ENCODE measurements at places on chromosomes 16 and 17.

GRCh38 chr16:583815-584591, 5.9 kb upstream of the RAB40C start:
- no peak for DNase-seq

DNA sequence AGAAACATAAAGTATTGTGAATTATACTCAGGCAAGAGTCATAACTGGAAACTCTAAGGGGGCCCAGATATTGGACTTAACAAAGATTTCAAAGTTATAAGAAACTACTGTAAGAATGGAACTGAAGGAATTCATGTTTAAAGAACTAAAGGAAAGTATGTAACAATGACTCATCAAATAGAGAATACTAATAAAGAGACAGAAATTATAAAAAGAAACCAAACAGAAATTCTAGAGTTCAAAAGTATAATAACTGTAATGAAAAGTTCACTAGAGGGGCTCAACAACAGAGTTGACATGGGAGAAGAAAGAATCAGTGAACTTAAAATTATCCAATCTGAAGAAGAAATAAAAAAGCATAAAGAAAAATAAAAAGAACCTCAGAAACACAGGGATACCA, 55.4 kb downstream of the ADCY9 start:
- DNase-seq, result no peak

DNA sequence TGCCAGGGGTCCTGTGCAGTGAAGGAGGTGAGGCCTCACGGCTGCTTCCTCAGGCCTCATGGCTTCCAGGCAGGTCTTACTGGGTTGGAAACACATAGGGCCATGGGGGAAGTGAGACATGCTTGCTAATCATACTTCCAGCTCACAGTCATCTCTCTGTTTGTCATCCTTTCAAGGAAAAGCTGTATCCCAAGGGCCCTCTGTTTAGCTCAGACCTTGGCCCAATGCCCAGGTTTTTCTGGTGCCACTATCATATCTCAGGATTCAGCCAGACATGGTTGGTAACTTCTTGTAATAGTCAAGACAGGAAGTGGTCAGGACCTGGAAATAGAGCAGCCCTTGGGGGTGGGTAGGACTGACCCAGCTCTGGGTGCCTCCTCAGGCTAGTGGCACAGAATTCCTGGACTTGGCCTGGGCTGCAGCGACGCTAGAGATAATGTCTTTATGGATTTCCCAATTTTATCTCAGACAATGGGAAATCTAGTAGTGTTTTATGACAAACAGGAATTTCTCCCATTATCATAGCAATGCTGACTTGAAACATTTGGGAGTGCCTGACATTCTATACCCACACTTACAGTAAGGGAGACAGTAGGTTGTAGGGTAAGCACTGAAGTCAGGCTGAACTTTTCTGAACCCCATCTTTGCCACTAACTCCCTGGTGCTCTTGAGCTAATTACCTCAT, 13.5 kb upstream of the ITGB3 start:
- no peak for DNase-seq

DNA sequence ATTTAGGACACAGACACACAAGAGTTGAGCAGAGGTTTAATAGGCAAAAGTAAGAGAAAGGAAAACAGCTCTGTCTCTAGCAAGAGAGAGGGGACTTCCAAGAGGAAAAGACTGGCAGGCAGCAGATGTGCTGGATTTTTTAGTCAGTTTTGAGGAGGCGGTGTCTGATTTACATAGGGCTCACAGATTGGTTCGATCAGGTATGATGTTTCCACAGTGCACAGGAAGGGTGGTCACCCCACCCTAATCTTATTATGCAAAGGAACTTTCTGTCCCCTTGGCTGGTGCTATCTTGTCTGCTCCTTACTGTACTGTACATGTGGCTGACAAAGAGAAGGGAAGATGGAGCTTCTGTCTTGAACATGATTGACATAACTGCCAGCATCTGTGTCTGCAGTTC, 25.3 kb downstream of the BFAR start:
- no peak for DNase-seq

DNA sequence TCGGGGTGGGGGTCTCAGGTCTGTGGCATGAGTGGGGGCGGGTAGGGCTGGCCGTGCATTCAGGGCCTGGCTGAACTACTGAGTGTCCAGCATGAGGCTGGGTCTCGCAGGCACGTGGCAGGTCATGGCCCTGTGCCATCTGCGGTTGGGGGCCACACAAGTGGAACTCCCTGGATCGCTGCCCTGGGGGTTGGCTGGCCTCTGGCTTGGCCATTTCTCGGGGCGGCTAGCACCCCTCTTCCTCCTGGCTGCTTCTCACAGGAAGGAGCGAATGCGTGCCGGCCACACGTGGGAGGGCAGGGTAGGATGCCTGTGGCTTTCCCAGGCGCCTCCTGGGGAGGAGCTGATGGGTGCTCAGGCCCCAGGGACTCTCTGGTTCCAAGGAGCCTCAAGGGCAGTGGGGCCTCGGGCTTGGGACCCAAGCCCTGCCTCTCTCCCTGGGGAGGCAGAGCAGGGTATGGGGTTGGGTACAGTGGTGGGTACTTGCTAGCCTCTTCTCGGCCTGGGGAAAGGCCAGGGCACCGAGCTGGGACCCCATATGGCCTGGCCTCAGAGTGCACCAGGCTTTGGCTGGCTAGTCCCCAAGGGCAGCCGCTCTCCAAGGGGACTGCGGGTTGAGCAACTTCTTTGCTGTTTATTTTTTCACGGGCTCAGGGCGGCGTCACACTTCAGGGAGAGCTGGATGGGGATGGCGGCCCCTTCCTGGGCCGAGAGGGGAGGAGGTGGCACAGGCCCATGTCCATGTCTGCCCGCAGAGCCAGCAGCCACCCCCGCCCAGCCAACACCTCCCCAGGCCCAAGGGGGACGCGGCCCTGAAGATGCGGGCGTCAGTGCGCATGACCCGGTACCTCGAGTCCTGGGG, 37.5 kb downstream of the ADCY7 start:
- no peak for DNase-seq

DNA sequence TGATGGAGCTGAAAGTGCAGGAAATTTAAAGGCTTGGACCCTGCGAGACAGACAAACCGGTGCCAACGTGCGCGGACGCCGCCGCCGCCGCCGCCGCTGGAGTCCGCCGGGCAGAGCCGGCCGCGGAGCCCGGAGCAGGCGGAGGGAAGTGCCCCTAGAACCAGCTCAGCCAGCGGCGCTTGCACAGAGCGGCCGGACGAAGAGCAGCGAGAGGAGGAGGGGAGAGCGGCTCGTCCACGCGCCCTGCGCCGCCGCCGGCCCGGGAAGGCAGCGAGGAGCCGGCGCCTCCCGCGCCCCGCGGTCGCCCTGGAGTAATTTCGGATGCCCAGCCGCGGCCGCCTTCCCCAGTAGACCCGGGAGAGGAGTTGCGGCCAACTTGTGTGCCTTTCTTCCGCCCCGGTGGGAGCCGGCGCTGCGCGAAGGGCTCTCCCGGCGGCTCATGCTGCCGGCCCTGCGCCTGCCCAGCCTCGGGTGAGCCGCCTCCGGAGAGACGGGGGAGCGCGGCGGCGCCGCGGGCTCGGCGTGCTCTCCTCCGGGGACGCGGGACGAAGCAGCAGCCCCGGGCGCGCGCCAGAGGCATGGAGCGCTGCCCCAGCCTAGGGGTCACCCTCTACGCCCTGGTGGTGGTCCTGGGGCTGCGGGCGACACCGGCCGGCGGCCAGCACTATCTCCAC, at the start of gene NOG:
Gene NOG, plus strand, starts transcription at position 54 of the 674 bp plus-strand sequence. Its CDS starts 525 bp downstream, at position 579.
- DNase-seq, result peak; percentile 18
